ENCODE measurements at places on chromosomes 1 and 21.

DNA sequence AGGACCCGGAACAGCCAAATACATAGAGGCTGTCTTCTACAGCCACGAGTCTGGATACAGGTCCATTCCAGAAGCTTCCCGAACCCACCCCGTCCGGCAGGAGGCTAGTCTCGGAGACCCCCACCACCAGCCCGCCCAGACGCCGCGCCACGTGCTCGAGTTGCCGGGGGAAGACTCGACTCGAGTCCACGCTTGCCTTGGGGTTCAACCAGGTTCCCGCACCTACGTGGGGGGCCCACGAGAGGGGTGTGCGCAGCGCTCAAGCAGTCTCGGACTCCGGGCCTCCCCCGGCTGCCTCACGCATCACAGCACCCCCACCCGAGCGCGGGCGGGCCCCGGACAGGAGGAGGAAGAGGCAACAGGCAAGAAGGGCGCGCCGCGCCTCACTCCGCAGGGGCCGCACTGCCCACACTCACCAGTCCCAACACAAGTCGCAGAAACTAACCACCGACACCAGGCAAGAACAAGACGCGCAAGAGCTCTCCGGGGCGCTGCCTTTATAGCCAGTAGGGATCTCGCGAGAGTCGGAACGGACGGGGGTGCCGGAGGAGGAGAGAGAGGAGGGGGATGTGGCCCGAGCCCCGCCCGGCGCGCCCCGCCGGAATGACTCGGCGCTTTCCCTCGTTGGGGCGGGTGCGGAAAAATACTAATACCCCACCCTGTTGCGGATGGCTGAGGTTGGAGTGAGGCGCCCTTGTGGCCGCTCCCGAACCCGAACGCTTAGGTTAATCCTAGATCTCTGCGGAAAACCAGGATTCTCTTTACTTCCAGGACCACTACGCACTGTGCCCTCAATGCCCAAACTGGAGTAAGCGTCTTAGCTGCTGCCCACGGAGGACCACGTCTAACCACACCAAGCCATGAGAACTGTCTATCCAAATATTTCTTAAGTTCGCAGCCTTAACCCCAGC is at the start of gene PRDX1:
Gene PRDX1 (minus strand): TSS at position 472 of the 911 bp plus-strand sequence. CDS start 2,841 bp downstream, outside the sequence.
- DNase-seq: peak; percentile 96

- DNase-seq: no peak
These were observed 1.1 kb upstream of the SLC45A3 start for GRCh38 chr1:205681364-205681763.

- DNase-seq: no peak
These were observed 73.9 kb downstream of the LAMC2 start for GRCh38 chr1:183259924-183260323.

DNA sequence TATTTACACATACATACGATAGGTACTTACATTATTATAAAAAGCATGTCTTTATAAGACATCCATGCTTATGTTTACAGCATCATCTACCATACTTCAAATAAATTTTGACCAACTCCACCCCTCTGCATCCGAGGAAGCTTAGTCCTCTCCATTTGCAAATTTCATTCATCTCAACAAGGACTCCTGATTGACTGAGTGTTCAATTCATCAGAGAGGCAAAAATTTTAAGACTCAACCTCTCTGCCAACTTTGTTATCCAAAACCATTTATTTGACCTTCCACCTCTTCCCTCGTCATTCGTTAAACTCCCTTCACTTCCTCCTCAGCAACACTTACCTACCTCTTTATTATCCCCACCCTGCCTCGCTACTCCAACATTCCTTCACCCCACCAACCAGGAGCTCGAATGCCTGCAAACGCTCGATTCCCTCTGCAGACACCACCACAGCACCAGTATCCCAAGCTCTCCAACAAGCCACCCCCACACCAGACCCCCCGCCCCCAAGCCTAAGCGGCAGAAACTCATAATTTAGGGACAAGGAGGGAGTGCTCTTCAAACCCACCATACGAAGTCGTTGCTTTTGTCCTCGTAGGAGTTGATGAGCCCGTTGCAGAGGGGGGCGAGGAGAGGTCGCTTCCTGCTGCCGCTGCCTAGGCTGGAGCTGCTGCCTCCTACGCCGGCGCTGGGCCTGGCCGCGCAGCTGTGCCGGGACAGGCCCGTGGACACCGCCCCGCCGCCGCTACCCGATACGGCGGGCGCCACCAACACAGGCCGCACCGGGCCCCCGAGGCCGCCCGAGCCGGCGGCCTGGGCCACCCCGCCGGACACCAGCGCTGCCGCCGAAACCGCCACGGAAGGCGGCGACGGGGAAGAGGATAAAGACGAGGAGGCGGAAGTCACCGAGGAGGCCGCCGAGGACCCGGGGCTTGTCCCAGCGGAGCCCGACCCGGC is 803 bp downstream of the COP1 start:
- peak; percentile 42 for DNase-seq

DNA sequence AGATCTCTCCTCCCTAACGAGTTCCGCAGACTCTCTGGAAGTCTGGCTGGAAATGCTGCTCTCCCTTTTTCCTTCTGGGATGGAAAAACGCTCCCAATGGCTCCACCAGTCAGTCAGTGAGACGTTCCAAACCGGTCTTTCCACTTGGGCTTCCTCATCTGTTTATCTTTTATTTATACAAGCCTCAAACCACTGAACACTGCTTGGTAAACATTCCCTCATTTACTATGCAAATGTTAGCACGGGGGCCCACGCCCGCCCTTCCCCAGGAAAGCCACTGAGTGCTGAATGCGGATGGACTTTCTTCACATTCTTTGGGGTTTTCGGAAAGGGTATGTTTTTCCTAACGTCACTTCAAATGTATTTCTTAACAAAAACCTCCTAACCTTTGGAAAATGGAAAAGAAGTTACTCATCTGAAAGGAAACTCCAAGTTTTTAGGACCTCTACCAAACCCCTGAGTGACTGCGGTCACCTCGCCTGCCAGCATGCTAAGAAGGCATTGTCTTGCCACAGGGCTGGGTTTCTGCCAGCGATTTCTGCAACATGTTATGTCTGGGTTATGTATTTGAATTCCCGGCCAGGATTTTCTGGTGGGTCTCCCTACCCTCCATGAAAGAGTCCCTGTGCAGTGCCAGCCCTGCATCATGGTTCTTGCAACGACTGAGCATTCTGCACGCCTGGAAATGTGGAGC is 14.0 kb upstream of the UMODL1 start:
- peak; percentile 87 for DNase-seq

DNA sequence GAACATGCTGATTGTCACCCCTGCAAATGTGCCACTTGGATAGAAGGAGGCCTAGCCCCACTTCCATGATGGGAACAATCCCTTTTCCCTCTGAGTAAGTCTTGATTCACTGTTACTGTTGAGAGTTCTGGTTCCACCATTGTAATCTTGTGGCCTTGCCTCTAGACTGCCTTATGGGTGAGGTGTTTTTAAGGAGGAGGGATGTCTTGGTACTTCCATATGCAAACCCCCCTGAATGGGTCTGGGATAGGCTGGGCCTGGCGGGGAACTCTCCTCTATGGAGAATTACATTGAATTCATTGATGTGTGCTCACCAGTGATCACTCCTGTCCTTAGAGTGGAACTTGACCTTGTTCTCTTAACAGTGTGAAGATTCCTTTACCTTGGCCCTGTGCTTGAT is 5.8 kb downstream of the GALNT2 start:
- no peak for DNase-seq

- DNase-seq: no peak
These were observed 3.9 kb upstream of the CD1C start for GRCh38 chr1:158285756-158286241.

DNA sequence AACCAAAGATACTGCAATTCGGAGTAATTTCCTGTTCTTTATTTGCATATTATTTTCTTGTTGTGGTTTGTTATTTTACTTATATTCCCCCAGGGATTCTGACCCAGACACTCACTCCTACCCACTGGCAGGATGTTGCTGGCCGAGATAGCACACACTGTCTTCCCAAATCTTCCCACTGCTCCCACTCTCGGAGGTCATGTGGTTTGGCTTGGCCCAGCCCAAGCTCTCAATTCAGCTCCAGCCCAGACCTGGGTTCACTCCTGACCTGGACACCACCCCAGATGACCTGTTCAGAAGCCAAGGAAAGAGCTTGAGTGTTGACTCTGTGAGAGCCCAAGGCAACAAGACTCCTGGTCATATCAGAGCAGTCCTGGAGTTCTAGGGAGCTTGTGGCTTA is 1.2 kb upstream of the FAM43B start:
- no peak for DNase-seq

GRCh38 chr1:39204441-39205081 is at the start of gene MACF1:
Gene MACF1 (plus strand): TSS chr1:39204695. CDS start chr1:39205023, 328 bp downstream.
- peak; percentile 98 for DNase-seq

- DNase-seq: peak; percentile 81
These were observed 346.2 kb downstream of the BARHL2 start for GRCh38 chr1:90370686-90371447.

DNA sequence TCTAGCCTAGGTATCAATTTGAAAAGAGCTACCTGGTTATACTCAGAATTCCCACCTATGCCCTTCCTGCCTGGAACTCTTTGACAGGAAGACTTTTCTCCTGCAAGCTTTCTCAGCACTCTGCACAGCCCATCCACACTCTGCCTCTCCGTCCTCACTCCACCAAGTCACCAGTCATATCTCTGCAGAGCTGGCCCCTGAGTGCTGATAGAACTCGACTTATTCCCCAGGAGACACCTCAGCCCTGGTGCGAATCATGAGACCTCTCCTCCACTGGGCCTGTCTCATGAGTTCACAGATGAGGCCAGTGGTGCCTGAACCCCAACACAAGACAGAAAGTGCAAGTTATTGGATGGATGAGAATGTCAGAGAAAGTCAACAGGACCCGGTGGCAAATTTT is 32.0 kb downstream of the COLGALT2 start:
- DNase-seq: no peak

DNA sequence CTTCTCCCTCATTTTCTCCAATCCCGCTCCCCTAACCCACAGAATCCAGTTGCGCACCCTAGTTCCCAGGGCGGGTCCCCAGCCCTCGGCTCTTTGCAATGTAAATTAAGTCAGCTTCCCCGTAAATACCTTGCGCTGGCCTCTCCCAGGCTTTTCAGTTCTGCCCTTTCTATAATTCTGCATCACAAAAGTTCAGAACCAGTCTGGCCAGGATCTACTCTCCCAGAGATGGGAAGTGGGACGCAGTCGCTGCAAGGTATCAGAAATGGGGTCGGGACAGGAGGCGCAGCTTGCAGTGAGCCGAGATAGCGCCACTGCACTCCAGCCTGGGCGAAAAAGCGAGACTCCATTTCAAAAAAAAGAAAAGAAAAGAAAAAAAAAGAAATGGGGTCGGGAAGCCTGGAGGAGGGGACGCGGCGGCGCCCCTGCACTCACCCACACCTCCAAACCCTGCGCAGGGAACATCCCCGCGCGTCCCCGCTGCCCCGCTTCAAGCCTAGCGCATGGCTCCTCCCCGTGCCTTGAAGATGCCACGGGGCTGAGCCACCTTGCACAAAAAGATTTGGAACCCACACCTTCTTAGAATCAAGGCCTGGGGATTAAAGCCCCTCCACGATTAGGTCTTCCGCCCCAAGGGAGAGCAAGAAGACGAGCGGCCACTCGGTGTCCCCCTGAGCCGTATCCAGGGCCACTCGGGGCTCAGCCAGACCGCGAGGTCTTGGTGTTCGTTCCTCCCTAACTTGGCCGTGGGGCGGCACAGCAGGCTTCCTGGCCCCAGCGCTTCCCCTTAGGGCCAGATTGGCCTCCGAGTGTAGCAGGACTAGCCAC is 27.2 kb upstream of the ITLN2 start:
- DNase-seq: no peak

DNA sequence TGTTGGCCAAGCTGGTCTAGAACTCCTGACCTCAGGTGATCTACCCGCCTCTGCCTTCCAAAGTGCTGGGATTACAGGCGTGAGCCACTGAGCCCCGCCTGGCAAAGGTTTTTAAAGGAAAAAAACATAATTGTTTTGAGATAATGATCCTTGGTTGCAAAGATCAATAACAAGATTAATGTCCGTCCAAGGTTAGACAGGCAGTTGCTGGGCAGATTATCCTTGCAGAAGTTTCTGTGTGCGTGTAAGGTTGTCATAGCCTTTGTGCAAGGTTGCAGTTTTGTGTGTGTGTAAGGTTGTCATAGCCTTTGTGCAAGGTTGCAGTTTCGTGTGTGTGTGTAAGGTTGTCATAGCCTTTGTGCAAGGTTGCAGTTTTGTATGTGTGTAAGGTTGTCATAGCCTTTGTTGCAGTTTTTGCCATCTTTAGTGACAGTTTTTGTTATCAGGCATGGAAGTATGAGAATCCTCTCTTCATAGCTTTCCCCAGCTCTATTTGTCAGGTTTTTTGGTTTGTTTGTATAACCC is 3.6 kb downstream of the YBEY start:
- DNase-seq: no peak

GRCh38 chr1:81547912-81548303 is 252.8 kb upstream of the ADGRL2 start:
- DNase-seq: no peak

DNA sequence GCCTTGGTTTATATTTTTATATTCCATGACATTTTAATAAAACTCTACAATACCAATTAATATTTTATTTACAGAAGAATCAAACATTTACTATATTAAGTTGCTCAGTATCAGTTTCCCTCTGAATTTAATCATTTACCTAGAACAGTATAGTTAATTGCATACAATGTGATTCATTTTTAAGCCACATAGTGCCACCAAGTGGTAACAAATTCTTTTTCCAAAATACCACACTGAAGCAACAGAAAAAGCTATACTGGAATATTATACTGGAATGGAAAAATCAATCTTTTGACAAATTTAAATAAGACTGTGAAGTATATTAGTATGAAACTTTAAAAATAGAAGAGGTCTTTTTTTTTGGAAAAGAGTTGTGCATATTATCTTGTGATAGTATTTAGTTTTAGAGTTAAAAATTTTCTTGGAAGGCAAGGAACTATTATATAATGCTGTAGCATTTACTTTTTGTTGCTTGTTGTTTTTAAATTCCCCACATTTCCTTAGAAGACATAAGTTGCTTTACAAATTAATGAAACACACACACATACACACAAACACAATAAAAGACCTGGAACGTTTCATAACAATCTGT is 57.3 kb downstream of the ZNF644 start:
- peak; percentile 31 for DNase-seq

DNA sequence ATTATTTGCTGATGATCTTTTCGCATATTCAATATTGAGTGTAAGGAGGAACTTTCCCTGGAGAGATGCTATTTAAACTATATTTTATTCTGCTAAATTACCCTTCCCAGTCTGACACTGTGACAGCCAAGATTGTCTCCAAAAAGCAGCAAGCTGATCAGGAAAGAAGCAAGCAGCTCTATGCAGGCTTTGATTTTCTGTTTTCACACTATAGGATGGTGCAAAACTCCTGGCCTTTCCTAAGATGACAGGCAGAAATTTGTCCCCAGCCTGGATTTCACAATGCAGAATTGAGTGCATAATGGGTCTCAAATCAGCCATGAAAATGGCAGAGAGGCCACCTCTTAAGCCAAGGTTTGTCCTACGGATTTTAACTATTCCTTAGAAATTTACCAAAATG is 1.1 kb downstream of the SGIP1 start:
- no peak for DNase-seq
